ENCODE measurements at places on chromosomes 3 and 15.

- no peak for DNase-seq
Measured at GRCh38 chr3:44018926-44019325, 222.8 kb upstream of the TOPAZ1 start.

DNA sequence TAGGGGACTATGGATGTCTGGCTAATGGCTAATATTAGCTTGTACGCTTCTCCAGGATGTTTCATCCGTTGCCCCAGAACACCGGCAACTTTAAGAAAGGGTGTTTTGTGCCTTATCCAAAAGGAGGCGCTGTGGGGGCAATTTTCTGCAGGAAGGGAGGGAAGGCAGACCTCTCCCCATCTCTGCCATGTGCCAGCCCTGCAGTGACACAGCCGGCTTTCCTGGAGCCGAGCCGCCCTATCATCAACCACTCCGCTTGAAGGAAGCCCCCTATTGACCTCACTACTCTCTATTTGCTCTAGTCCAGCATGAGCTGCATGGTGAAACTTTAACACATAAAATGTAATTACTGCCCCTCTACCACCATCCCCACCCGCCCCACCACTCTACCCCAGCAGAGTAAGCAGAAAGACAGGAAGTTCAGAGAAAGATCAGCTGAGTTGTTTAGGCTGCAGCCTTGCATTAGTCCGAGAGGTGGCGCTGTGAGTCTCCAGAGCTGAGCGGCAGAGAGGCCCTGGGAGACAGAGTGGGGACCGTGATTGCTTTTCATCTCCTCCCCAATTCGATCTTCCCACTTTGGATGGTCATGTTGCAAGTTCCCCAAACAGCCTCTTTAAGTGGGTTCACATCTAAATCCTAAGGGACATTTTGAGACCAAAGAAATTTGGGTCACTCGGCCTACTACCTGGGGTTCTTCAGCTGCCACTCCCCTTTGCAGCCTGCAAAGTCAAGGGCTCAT lies 24.5 kb upstream of the RAD18 start:
- DNase-seq, result peak; percentile 54

DNA sequence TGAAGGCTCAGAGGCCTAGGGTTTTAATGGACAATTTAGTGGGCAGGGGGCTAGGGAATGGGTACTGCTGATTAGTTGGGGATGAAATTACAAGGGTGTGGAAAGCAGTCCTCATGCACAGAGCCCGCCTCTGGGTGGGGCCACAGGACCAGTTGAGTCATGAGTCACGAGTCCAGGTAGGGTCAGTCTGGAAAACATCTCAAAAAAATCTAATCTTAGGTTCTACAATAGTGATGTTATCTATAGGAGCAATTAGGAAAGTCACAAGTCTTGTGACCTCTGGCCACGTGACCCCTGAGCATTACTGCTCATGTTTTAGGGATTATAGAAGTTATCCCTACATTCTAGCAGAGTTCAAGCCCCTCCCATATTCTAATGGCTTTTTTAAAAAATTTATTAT lies 18.6 kb upstream of the IREB2 start:
- no peak for DNase-seq

- DNase-seq, result no peak
Measured at GRCh38 chr3:42402394-42403096, 7.9 kb downstream of the LYZL4 start.

- DNase-seq, result no peak
Measured at GRCh38 chr15:66599536-66600239, 33.9 kb upstream of the LCTL start.

GRCh38 chr3:122466701-122467240 lies 48.0 kb downstream of the KPNA1 start:
- DNase-seq, result no peak

DNA sequence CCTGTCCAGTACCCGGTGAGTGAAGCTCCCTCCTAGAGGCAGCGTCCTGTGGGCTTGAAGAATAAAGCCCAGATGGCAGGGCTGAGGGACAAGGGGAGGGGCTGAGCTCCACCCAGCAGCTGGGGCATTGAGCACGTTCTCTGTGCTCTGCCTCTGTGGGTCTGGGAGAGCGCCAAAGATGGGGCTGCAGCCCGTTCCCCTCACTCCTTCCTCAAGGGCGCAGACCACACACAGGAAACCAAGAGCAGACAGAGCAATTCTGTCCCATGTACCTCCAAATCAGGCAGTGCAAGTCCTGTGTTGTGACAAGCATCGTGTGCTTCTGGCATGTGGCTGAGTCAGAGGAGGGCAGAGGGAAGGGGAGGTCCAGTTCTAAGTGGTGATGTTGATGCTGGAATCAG lies 15.7 kb upstream of the KIF23 start:
- no peak for DNase-seq

DNA sequence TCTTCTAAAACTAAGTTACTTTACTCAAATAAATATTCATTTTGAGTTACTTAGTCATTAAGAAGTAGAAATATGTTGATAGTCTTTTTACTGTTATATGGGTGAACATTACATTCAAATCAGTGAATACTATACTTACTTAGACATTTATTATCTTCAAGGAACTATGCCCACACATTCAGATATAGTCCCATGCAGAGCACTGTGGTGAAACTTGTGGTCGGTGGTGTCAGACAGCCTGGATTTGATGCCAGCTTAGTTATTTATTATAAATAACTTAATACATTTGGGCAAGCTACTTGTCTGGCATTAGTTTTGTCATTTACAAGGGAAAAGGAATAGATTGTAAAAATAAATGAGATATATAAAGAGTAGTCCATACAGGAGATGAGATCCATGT lies 149.5 kb downstream of the RAP2B start:
- no peak for DNase-seq

DNA sequence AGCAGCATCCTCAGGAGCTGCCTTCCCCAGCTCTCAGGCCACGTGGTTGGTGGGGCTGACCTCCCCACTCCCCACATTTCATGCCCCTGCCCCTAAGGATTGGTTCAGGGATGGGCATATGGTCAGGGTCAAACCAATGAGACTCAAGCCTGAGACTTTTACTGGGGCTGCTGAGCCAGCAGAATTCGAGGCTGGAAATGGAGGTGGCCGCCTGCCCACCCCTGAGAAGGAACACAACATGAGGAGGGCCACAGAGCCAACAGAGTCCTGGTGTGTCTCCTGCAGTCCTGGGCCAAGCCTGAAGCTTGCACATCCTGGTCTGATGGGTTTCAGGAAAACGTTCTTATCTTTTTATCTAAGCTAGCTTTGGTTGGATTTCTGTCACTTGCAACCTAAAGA lies 5.9 kb downstream of the EHD4 start:
- DNase-seq, result no peak

DNA sequence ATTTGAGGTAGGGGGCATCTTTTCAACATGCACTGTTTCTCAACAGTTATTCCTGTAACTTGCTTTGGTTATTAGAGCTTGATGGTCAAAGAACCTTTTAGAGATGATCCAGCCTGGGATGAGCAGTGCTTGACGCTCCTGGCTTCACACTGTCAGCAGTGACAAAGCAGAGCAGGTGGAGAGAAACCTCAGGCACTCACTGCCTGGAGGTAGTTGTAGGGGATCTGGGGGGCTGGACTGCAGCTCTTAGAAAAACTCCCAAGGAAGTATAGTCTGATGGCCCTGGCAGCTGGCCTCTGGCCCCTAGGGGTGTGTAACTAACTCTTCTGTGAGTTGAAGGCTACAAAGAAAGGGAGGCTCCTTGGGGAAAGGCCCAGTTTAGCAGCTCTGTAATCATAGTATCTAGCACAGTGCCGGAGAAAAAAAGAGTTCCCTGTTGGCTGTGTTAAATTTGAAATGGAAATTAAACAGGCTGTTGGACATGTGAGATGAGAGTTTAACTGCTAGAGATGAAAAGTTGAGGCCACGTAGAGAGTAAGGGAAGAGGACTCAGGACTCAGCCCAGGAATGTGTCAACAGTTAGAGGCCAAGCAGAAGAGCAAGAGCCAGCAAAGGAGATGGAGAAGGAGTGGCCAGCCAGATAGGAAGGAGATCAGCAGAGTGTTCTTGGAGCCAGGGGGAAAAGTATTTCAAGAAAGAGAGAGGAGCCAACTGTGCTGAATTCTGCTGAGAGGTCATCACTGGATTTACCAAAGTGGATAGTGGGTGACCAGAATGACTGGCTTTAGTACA lies 14.2 kb downstream of the OXNAD1 start:
- DNase-seq, result no peak

GRCh38 chr3:20853890-20854289 lies 667.9 kb upstream of the SGO1 start:
- DNase-seq, result no peak

- DNase-seq, result no peak
Measured at GRCh38 chr15:27784107-27784506, 315.0 kb downstream of the OCA2 start.

- DNase-seq, result no peak
Measured at GRCh38 chr3:162007722-162008121, 511.1 kb downstream of the OTOL1 start.

DNA sequence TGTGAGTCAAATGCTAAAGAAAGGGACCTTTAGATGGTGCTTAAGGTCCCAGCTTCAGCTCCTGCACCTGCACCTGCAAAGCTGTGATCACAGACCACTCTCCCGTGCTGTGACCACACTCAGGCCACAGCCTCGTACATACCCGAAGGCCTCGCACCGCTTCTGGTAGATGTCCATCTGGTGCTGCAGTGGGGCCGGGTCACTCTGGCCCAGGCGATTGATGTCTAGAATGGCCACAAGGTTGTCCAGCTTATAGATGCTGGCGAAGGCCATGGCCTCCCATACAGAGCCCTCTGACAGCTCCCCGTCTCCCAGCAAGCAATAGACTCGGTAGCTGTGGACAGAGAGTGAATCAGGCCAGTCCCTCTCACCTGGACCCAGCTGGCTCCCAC lies 21.0 kb downstream of the TKT start:
- no peak for DNase-seq

- peak; percentile 21 for DNase-seq
Measured at GRCh38 chr3:39150148-39150802, 3.1 kb downstream of the CSRNP1 start.

GRCh38 chr3:81726735-81727134 lies 34.7 kb downstream of the GBE1 start:
- DNase-seq, result no peak

DNA sequence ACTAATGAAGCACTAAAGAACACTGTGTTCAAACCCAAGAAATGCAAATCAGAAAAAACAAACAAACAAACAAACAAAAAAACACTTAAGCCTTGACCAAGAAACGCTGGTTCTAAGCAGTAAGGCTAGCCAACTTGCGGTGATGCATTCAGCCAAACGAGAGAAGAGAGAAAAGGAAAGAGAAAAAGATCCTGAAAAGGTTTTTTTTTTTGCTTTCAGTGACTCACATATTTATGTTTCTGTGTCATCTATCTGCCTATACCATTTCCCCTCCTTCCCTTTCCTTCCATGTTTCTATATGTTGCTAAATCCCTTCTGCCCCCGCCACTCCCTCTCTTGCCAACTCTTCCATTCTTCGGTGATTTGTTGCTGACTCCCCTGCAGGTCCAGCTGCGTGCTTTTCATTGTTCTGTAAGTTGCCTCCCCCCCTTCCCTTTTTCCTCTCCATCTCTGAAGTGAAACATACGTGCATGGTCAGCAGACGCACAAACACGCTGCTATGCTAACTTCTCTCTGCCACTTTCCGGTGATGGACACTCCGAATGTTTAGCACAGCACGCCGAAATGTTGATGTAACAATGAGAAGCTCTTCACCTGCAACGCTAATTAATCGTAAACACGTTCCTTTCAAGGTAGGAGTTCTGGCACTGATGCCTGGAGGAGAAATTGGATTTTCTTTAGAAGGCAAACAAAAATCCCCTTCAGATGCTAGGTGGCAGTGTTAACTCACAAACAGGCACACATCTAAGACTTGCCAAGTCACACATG lies 154.4 kb downstream of the TUSC7 start:
- DNase-seq, result peak; percentile 65

DNA sequence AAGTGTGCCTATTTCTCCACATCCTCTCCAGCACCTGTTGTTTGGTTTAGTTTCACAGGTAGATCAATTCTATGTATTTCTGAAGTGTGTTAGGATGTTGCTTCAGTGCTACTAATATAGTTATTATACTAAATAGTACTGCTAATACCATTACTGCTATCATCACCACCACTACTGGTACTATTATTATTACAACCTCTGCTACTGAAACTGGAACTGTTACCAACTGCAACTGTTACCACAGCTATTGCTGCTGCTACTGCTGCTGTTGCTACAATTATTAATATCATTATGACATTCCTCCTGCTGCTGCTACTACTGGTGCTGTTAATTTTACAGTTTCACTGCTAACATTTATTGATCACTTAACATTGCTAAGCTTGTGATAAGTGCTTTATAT lies 8.3 kb upstream of the LMOD3 start:
- no peak for DNase-seq

- DNase-seq, result no peak
Measured at GRCh38 chr15:31358957-31359701, 32.5 kb downstream of the KLF13 start.

GRCh38 chr3:65888980-65889706 lies 149.6 kb downstream of the MAGI1 start:
- DNase-seq, result no peak

DNA sequence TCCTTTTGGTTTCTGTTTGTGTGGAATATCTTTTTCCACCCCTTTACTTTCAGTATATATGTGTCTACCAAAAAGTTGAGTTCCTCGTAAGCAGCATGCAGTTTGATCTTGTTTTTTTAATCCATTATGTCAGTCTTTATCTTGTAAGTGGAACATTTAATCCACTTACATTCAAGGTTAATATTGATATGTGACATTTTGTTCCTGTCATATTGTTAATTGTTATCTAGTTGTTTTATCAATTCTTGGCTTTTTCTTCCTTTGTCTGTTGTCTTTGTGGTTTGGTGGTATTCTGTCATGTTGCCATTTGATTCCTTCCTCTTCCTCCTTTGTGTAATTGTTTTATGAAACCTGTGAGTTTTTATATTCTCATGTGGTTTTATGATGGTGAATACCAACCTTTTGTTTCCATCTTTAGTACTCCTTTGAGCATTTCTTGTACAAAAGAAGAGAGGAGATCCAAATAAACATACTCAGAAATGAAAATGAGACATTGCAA lies 43.4 kb upstream of the XCR1 start:
- DNase-seq, result no peak

GRCh38 chr3:50502225-50502583 lies 1.2 kb downstream of the CACNA2D2 start:
- DNase-seq, result no peak

GRCh38 chr3:183100376-183100775 lies 1.1 kb upstream of the MCCC1 start:
- no peak for DNase-seq

DNA sequence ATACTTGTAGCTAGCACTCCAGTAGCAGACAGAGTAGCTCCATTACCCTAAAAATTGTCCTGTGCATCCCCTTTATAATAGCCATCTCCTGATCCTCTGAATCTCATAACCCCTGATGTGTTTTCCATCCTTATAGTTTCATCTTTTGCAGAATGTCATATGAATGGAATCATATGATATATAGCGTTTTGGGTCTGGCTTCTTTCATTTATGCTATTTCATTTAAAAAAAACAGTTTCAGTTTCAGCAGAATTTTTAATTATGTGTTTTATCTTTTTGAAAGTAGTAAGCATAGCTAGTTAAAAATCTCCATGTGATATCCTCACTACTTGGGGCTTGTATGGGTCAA lies 132.7 kb downstream of the KLF13 start:
- DNase-seq, result no peak

All from NCI-H1092 treated with DMSO at 0.1 percent for 48 hours (cell line).